Stimulated activated CD8-positive, alpha-beta memory T cell treated with anti-CD3 and anti-CD28 coated beads, Interleukin-2, amount 100 ng/mL, for 1 hour (primary cell): ENCODE measurements at places on chromosomes 3 and 15.

DNA sequence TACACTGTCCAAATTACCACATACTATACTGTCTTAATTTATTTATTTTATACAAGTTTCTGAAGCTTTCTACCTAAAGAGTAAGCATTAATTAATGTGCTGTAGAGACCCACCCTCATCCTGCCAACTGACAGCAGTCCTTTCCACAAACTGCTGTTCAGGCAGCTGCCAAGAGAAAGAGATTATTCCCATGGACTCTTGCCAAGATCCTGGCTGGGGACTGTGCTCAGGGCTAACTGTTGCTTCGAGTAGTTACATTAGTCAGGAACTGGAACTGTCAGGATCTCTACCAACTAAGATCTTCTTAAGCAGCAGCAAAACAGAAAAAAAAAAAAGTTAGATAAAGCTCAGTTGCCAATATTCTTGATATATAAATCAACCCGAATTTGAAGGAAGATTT, 398.8 kb downstream of the MECOM start:
- no peak for DNase-seq

DNA sequence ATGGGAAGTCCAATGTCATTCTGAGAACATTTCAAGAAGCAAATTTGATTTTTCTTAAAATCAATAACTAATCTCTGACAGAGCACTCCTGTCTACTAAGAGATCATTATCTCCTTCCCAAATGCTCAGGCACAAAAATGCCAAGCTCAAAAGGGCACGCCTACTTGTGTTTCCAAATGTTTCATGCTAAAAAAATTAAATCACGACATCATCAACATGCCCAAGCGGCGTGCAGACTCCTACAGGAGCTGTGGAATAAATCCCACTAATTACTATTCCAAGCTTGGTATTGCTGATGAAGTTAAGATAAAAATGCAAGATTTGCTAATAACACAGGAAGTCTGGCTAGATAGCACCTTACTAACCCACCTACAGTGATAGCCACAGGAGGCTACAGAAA, 140.8 kb downstream of the OSBPL10 start:
- DNase-seq: no peak

- DNase-seq: no peak
These were observed 36.0 kb downstream of the NECTIN3 start for GRCh38 chr3:111107662-111108035.

GRCh38 chr3:45938864-45939263, 4.4 kb upstream of the CXCR6 start:
- peak; percentile 75 for DNase-seq

DNA sequence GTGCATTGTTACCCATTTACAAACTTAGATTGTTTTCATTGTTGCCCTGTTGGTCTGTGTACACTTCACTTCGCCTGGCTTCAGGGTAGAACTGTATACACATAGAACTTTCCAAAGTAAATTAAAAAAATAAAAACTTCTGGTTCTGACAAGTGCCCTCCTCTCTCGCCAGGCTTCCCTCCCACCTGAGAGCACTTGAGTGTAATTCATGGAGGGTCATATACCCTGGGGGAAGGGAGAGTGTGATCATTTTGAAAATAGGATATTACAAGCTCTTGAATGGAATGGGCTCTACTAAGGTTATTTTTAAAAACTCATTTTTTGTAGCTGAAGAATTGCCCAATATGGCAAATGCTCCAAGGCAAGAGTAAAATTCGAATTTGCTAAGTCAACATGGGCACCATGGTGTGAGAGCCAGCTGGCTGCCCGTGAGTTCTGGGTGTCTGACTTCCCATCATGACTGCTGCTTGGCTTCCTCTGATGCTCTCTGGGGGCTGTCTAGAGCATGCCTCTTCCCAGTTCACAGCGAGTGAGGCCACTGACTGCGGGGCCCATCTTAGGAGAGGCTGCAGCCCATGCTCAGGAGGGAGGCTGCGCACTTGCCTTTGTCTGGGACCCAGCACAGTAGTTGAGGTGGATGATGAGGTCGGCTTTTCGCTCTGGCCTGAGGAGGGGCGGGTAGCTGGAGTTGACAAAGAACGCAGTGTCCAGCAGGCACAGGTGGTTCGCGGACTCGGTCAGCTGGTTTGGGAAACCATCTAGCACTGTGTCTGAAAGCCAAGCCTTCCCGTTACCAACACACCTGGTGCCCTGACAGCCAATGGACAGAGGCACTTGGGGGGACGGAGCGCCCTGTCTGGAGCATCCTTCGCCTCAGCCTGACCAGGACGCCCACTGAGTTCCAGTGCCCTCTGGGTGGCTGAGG, 13.1 kb upstream of the EHD4 start:
- no peak for DNase-seq

GRCh38 chr15:101652098-101652785, at the start of gene TM2D3:
Gene TM2D3 (minus strand): TSS chr15:101652381. CDS start chr15:101652361, 20 bp downstream.
- peak; percentile 89 for DNase-seq

- DNase-seq: no peak
These were observed at the start of gene HHLA2 for GRCh38 chr3:108296239-108296638. Gene HHLA2 (plus strand): TSS chr3:108296548. CDS start chr3:108351814, 55,266 bp downstream.

DNA sequence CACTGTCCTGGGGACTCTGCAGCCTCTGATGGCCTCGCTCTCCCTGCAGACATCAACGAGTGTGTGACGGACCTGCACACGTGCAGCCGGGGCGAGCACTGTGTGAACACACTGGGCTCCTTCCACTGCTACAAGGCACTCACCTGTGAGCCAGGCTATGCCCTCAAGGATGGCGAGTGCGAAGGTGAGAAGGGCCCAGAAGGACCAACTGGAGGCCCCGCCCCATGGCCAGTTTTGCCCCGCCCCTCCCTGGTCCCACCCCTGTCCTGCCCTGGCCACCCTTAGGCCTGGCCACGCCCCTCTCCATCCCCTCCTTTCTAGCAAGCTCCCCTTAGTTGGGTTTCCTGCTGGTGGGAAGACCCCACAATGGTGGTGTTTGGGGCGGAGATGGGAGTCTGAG, 77.5 kb downstream of the FBLN2 start:
- no peak for DNase-seq

- DNase-seq: no peak
These were observed 45.1 kb downstream of the MFSD1 start for GRCh38 chr3:158846803-158847451.

GRCh38 chr3:139414608-139415224, 25.3 kb upstream of the COPB2 start:
- DNase-seq: no peak

- DNase-seq: no peak
These were observed 204.3 kb upstream of the STAC start for GRCh38 chr3:36175916-36176461.

- no peak for DNase-seq
These were observed 60.6 kb downstream of the SLC12A8 start for GRCh38 chr3:125151916-125152315.

GRCh38 chr3:180284331-180285110, 247.8 kb upstream of the PEX5L start:
- DNase-seq: no peak

DNA sequence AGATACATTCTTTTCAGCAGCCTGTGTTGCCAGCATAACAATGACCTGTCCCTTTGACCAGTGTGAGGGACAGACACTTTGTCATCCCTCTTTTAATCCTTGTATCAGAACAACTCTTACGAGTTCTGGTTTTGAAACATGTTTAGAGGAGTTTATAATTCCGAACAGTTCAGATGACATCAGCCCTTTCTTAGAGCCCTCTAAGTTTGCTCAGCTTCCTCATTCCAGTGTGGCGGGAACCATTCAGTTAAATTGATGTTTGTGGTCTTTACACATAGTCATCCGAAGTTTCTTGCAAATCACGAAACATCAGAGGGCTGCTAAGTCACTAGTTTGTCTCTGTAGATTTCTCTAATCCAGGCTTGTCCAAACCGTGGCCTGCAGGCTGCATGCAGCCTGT, 102.5 kb downstream of the AKAP13 start:
- DNase-seq: no peak

- no peak for DNase-seq
These were observed 20.7 kb downstream of the TIMP4 start for GRCh38 chr3:12138044-12138443.
